ENCODE measurements at places on chromosomes 13 and 19.

DNA sequence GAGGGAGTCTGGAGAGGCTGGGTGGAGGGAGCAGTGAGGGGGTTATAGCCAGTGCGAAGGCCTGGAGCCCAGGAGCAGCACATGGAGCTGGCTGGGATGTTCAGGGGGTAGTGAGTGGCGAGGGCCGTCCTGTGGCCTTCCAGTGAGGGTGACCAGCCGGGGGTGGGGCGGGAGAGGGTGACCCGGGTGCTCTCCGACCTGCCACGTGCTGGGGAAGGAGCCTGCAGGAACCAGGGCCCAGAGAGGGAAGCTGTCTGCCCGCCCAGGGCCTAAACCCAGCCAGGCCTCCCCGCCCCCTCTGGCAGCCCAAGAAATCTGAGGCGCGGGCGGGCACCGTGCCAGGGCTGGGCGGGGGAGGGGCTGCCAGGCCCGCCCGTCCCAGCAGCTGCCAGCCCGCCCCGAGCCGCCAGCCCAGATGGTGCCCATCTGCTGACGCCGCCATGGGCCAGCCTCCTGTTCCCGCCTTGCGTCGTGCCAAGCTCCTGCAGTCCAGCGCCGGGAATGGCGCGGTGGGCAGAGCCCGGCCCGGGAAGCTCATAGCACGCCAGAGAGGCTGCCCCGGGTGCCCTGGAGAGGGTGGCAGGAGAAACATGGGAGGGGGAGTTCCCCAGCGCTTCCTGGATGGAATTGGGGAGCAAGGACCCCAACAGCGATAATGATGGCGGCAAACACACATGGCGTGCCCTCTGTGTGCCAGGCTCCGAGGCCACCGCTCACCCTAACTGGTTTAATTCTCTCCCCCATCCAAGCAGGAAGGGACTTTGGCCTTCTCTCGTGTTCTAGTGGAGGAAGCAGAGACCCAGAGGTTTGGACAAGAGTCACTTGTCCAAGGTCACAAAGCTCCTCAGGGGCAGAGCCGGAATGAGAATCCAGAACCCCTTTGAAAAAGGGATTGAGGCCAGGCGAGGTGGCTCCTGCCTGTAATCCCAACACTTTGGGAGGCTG, 21.5 kb downstream of the NFIC start:
- DNase-seq, result no peak

- DNase-seq, result no peak
Measured at GRCh38 chr13:54953786-54954185, 1925.2 kb downstream of the OLFM4 start.

- no peak for DNase-seq
Measured at GRCh38 chr19:4278419-4279266, at the start of gene SHD. SHD (plus strand) TSS chr19:4279266; CDS start chr19:4280064, 798 bp downstream.

DNA sequence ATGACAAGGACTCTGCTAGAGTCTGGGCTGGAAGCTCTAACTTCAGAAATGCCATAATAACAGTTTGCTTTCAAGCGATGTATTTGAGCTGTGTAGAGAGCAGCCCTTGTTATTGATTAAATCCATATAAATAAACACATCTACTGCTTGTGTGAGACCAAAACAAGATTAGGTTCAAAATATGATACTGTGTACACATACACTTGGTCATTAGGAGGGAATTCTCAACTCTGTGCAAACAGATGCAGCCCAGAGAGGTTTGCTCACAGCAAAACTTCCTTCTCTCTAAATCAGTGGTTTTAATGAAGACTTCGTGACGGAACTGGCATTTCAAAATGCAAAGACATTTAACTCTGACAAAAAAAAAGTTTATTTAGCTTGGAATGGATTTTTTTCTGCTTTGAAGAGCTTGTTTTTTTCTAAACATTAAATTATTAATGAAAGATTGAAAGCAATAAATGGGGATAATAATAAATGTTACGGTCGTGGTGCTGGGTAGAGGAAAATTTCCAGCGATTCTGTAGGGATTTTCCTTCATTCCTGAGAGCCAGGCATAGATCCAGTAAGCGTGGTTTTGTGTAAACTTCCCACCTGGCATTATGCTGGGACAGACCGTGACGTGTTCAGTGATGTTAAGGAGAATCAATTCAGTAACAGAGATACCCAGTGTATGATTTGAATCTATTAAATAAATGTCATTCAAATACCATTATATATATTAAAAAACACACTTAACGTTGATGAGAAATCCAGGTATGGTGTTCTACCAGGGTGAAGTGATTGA, 213.7 kb downstream of the TEX29 start:
- DNase-seq, result no peak

DNA sequence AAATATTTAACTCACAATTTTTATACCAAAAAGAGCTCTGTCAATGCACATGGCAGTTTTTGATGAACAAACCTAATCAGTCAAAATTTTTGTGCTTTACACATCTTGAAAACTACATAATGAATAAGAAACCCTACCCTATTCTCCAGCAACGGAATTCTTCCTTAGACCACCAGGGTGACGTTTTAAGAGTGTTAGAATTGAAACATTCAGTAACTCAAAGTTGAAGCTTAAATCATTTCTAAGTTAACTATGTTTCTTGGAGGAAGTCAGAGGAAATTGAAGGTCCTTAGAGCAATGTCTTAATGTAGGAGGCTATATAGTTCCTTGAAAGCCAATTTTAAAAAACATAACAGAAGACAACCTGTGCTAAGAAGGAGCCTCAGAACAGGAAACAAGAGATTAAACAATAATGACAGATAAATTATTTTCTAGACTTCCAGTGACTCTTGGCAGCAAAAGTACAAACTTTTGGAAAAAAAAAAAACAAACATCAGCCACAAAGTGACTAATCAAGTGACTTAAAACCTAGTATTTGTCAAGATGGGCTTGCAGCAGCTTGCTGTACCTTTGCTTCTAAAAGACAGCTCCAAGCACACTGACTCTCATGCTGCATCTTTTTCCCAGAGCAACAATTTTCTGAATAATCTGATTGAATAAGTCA, 6.2 kb downstream of the SPRY2 start:
- DNase-seq, result no peak
